Activated CD4-positive, alpha-beta T cell treated with anti-CD3 and anti-CD28 coated beads for 36 hours (primary cell): ENCODE measurements at places on chromosomes 3 and 15. TPM values are rescaled to one million over a fixed set of nuclear protein-coding genes. Genes with fewer than 3 reads are reported as not detected.

The CCDC54 gene
- not detected for total RNA-seq

DNA sequence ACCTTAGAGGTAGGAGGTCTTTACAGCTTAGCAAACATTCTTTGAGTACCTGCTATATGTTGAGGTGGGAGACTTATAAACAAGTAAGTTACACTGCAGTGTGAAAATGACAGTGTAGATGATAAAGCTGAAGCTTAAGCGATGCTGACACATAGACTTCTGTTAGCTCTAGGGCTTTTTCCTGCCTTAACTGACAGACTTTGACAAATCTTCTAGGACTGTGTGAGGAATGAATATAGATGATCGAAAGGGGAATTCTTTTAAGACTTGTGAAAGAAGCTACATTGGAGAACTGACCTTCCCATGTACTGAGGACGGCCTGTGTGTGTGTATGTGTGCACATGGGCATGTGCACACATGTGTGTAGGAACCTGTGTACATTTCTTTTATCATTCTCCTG is 22.7 kb downstream of the BOC start:
- H3K27me3 ChIP-seq = peaks cover 8% of the 10 kb centered on the region
- H3K36me3 ChIP-seq = no peaks in the 10 kb centered on the region
- no peak overlapping the region for H3K4me3 ChIP-seq
- DNase-seq = no peak
- no peak overlapping the region for H3K27ac ChIP-seq

The LRRC34 gene
- 3.8 TPM for total RNA-seq

The ALDH1A2 gene
- not detected for total RNA-seq

The NLGN1 gene
- total RNA-seq = not detected

DNA sequence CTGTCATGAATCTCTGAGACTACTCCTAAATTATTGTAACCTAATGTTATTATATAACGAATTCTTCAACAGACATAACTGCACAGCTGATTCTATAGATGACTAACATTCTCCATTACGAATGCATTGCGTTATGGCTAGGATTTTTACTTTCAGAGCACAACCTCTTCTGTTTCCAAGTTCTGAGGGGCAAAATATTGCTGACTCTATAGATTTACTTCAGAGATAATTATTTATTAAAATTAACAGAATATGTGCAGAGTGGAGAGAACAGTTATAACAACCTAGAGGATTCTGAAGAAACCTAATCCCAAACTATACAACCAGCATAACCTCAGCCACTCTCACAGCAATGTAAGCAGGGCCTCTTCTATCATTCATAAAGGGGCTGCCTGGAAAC is 25.9 kb downstream of the SLITRK3 start:
- no peak overlapping the region for H3K4me3 ChIP-seq
- DNase-seq = no peak

DNA sequence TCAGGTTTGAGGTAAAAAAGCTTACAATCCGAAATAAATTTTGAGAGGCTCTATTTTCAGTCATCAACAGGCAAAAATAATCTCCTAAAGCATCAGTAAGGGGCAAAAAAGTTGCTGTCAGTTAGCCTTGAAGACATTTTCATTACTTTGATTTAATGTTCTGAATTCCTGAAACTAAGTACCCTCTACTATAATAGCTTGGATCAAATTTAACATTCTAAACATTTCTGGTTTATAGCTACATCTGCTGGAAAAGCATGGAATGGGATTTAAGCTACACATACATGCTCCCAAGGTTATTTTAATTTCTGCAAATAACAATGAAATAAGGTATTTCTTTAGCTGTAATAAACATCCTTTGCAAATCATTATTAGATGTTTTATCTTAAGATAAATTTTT is 245.4 kb downstream of the ULK4 start:
- no peak for DNase-seq
- no peak overlapping the region for H3K27ac ChIP-seq
- H3K4me3 ChIP-seq = no peak overlapping the region
- H3K4me1 ChIP-seq = peaks cover 4% of the 10 kb centered on the region
- no peaks in the 10 kb centered on the region for H3K27me3 ChIP-seq

- H3K4me3 ChIP-seq = no peak overlapping the region
- H3K36me3 ChIP-seq = peaks cover 31% of the 10 kb centered on the region
- H3K27ac ChIP-seq = no peak overlapping the region
- H3K4me1 ChIP-seq = peaks cover 32% of the 10 kb centered on the region
- H3K27me3 ChIP-seq = no peaks in the 10 kb centered on the region
Measured at GRCh38 chr15:67101911-67102598, 36.7 kb downstream of the SMAD3 start.
